ENCODE measurements at places on chromosomes 12 and 14.

DNA sequence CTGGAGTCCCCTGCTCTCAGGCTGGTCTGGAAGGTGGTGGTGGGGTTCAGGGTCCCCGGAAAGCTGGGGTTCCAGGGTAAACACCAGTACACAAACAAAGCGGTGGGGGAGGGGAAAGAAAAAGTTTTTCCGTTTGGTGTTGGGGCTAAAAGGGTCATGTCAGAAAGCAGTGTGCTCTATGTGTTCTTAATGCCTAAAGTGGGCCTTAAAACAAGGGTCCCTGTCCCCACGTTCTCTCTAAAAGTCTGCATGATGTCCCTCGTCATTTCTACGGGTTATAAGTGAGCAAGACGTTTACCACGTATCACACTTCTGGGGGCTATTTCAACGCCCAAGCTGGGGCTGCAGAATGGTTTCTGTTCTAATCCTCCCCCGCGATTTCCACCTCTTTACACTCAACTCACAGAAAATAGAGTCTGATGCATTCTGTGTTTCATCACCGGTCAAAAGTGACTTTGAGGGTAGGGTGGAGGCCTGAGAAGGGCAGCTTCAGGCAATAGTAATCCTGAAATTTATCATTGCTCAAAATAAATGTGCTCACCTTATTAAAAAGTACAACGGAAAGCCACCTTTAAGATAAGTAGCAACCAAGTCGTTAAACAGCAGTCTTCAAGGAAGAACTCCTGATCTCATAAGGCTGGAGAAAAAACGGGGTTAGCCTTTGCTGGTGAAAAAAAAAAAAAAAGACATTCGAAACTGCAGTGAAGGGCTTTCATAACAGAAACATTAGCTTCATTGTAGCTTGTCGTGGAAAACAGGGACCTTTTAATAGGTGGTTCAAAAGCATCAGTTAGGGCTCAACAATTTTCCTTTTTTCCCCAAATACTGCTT, 63.9 kb upstream of the PTGR2 start:
- no peak for DNase-seq

- no peak for DNase-seq
These were observed 1226.0 kb upstream of the SEL1L start for GRCh38 chr14:82759656-82760055.

DNA sequence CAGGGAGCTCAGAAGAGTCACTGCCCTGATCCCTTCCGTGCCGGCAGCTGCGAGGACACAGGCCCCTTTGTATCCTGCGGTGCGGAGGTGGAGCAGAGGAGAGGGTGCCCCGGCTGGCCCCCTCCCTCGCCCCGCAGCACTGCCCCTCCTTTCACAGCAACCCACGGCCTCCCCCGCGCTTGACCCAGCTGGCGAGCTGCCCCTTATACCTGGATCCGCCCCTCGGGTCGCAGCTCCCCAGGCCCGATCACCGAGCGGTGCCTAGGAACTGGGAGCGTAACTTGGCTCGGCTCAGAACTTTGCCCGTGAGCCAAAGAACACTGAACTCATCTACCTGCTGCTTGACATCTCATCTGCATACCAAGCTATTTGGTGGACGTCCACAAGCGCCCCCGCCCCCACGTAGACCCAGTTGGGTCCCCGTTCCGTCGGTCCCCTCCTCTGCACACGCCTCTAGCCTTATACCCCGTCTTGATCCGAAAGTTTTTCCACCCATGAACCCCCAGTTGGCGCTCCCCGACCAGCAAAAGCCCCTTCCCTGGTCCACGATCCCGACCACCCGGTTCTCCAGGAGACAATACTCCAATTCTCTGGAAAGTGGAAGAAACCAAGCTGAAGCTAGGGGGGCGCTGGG, 697 bp upstream of the DNAJC14 start:
- DNase-seq: peak; percentile 70

- no peak for DNase-seq
These were observed 29.3 kb downstream of the SLC38A2 start for GRCh38 chr12:46343118-46343852.

DNA sequence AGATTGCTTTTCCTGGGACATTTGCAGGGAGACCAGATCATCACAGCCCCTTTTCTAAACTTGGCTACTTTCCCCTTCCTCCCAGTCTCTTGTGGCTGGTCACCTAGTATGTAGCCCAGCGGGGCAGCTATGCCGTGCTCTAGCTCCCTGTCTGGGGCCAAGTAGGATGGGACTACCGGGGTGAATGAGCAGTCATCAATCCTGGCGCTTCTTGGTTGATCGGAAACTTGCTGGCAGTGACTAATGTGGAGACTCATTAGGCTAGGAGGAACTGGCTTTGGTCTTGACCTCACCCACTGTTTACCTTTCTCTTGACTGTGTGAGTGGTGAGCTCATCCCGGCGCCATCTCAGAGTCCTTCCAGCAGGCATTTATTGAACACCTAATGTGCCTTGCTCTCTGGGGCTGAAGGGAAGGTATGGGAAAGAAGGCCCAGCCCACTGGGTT, 15.9 kb downstream of the PLEKHG3 start:
- no peak for DNase-seq

GRCh38 chr12:12095021-12095420, 24.3 kb downstream of the BCL2L14 start:
- no peak for DNase-seq

GRCh38 chr12:1826401-1826800, 6.0 kb downstream of the LRTM2 start:
- DNase-seq: no peak

- DNase-seq: no peak
These were observed 21.7 kb downstream of the PLEKHD1 start for GRCh38 chr14:69506241-69506595.

DNA sequence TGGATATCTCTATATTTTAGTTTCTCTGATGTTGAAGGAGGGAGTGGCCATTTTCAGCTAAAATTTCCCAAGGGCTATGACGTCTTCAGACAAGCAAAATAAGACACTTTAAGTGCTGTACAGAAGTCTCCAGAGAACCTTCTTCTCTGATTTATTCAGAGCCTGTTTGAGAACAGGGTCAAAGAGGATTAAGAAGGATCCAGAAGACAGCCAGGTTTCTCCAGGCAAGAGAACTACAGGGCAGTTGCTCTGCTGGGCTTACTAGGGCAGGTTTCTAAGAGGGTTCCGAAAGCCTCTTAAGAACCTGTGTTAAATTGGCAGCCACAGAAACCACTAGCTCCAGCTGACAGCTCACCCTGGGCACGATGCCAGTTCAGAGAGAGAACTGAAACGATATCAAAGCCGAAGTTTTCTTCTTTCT, 1.2 kb downstream of the MGP start:
- peak; percentile 82 for DNase-seq

GRCh38 chr12:76137606-76138005, 53.1 kb upstream of the NAP1L1 start:
- no peak for DNase-seq

- DNase-seq: no peak
These were observed 34.7 kb downstream of the CD9 start for GRCh38 chr12:6234906-6235305.

DNA sequence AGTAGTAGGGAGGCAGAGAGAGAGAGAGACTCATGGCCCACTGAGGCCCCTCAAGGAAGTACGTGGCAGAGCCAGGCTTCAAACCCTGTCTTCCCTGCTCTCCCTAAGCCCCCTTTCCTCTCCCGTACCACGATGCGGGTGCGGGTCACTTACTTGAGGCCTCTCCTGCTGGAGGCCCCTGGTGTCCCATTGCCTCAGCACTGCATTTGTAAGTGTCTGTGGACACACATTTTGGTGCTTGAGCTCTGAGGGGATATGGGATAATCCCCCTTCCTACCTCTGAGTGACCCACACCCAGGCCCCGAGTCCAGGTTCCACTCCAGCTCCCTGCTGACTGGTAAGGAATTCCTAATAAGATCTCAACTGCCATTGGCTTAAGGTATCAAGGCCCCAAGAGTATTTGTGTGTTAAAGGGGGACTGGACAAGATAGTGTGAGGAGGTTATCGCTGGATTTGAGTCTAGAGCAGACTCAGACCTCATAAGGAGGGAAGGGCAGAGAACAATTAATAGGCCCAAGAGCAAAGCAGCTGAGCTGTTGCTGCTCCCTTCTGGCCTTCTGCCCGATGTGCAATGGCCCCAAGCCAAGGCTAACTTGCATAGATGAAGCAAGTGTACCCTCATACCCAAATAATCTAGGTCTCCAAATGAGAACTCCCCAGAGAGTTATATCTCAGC, 71.9 kb downstream of the CRACR2A start:
- peak; percentile 84 for DNase-seq

- DNase-seq: no peak
These were observed 39.7 kb upstream of the AP4S1 start for GRCh38 chr14:30985796-30986195.

DNA sequence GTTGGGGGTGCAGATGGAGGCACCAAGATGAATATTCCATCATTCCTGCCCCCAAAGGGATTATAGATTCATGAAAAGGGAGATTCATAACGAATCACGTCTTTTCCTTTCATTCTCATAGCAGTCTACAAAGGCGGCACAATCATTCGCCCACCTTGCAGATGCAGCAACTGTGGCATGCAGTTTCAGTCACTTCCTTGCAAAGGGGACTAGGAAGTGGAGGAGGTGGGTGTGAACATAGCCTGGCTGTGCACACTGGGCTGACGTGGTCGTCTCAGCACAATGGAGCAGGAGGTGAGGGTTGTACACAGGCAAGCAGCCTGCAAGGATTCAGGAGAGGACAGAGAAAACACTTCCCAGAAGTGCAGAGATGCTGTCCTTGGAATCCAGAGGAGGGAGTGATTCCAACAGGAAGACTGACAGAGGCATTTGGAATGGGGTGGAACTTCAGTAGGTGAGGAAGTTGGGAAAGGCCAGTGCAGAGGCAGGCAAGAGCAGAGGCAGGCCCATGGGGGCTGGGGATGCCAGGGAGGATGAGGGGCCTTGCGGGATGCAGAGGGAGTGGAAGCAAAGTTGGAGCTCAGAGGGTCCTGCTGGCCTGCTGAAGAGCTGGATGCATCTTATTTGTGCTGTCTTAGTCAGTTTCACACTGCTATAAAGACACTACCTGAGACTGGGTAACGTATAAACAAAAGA, 21.9 kb upstream of the PPP2R5C start:
- no peak for DNase-seq

DNA sequence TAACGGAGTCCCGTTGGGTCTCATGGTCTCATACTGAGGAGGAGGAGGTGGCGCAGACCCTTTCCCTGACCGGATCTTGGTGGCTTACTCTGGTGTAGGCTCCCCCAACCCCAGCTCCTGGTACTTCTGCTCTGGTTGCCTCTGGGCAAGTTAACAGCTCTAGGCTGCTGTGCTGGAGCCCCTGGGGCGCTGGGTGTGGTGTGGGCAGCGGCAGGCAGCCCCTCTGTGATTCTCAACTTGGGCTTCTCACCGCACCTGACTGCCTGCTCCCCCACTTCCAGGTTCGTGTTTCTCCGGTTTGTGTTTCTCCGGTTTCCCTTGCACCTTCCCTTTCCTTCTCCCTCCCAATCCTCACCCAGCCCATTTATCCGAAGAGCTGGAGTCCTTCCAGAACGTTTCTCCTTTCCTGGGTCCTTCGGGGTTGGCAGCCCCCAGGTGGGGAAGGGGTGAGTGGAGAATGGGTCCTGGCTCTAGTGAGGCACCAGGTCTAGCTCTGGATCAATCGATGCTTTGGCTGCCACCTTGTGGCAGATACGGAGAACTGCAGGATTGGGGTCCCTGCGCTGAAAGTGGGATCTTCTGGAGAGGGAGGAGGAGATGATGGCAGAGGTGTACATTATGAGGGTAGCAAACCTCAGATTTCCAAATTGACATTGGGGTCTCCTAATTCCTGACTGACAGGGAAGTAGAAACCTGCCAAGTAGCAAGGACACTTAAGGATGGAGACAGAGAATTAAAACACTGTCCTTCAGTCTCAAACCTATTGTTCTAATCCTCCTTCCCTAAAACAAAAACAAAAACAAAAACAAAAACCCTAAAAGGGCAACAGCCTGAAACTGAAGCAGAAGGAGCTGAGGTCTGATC, 8.3 kb downstream of the CISTR start:
- DNase-seq: peak; percentile 44

DNA sequence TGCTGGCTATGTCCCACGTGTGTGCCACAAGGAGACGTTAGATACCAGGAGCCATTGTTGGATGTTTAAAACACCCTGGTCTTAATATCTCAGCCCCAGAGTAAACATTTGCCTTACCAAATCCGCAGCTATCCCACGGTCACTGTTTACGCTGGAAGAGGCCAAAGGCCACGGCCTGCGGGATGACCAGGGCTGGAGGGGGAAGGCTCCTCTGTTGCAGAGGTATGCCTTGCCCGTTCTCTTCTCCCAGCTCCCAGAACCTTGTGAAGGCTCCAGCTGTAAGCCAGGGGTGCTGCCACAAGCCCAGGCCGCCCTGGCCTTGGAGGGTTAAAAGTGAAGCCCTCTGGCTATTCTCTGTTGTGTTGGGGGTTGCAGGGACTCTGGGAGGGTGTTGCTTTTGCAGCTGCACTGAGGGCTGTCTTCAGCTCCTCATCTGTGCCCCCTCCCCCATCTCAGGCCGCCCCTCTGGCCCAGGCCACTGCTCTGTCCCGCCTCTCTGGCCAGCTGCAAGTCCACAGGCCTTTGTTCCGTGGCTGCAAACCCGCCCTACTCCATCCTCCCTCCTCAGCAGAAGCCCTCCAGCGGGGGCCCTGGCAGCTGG, 2.5 kb downstream of the PLEKHG3 start:
- no peak for DNase-seq

DNA sequence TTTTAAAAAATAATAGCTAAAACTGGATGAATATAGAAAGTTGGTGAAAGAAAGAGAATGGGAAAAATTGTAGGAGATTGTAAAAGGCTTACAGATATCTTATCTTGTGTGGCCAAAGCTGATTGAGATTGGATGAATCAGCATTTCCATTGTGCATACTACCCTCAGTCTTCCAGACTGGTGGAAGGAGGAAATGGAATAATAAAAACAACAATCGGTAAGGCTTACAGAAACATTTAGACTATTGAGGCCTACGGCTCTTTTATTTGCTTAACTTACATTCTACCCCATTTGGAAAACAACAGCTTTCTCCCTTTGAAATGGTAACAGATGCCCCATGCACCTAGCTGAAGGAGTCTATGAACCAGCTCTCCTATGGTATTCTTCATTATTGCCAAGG, 129.8 kb downstream of the PTPRB start:
- no peak for DNase-seq

DNA sequence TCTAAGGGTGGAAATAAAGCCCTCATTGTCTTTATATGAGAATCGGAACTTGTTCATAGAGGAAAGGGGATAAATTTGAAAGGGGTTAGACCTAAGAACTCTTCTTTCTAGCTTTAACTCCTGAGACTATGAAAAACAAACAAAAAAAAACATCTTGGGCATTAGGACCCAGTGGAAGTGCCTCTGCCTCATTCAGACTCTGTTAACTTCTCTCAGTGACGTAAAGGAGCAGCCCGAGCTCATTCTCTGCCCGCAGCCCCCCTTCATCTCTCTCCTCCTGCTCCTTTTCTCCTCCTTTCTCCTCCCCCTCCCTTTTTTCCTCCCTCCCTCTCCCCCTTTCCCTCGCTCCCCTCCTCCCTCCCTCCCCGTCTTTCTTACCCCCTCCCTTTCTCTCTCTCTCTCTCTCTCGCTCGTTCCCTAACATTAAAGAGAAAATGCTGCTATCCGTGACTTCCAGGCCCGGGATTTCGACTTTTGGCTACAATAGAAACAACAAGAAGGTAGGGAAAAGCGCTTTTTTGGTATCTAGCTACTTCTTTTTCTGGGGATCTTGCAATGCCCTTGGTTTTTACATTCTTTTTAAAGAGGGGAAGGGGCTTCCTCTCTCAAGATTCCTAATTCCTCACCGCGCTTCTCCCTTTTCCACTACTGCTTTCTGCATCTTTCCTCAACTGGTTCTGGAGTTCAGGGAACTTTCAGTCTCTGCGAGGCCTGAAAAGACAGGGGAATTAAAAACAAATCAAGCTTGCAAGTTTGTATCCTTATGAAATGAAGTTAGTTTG, at the start of gene RBMS2:
Gene RBMS2, plus strand, starts transcription at position 231 of the 782 bp plus-strand sequence. Its CDS starts 204 bp downstream, at position 435.
- peak; percentile 81 for DNase-seq
